Iris pigment epithelial cell (primary cell): ENCODE measurements at places on chromosomes 7 and 10.

- no peak for DNase-seq
Measured at GRCh38 chr10:106716381-106716780, 448.1 kb downstream of the SORCS1 start.

- DNase-seq, result peak; percentile 78
Measured at GRCh38 chr7:155206318-155207020, 91.2 kb upstream of the INSIG1 start.

- no peak for DNase-seq
Measured at GRCh38 chr7:32890793-32891042, 842 bp downstream of the KBTBD2 start.

DNA sequence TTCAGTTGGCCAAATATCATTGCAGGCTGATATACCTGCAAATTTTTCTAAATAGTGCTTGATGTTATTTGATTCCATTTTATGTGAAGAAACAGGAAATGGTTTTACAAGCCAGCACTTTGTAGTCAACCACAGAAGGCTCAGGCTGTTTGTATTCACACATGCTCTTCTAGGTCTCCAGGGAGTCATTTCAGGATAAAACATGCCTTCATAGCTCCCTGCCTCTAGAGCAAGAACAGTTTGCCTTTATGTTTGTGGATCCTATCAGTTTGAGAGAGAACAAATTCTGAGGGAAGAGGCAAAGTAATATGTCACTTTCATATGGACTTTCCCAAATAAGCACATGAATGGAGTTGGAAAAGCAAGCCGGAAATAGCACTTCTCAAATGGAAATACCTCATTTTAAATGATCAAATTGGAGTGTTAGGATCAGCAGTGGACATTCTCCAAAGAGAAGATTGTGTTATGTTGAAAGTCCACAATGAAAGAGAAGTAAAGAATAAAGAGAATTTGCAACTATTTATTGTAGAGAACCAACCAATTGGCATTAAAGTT is 277.6 kb downstream of the KCND2 start:
- peak; percentile 55 for DNase-seq

DNA sequence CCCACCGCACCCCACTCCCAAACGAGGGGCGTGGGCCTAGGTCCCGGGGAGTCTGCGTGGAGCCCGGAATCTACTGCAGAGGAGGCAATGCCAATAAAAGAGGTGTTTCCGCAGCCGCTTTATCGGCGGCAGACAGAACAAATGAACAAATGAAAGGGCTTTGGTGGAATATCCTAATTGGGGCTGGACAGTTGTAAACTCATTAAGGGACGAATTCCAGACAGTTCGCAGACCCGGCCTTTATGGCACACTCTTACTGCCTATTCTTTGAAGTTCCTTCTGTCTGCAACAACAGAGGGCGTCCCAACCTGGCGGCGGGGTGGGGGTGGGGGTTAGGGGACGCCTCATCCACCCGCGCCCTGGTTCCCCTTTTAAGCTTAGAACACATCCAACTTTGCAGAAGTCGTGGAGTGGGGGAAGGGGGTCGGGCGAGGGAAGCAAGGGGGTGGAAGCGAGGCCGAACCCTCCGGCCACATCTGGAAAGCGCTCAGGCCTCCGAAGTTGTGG is 4.1 kb downstream of the HOXA9 start:
- DNase-seq, result no peak

DNA sequence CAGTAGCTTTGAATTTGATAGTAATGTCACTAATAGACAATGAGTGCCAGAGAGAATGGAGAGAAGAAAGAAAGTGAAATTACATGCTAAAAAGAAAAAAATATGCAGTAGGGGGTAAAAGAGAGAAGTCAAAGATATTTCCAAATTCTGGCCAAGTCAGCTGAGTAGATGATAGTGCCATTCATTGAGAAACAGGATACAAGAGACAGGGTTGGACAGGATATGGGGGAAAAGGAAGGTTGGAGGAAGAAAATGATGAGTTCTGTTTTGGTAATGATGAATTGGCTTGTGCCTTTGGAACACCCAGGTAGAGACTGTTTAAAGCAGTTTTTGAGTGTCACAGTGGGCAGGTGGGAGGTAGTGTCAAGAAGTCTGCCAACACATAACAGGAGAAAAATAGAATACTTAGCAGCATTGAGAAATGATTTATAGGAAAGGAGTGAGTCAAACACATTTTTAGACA is 78.3 kb downstream of the LRRC17 start:
- no peak for DNase-seq

GRCh38 chr10:122307669-122308416 is 36.7 kb downstream of the BTBD16 start:
- DNase-seq, result peak; percentile 94

DNA sequence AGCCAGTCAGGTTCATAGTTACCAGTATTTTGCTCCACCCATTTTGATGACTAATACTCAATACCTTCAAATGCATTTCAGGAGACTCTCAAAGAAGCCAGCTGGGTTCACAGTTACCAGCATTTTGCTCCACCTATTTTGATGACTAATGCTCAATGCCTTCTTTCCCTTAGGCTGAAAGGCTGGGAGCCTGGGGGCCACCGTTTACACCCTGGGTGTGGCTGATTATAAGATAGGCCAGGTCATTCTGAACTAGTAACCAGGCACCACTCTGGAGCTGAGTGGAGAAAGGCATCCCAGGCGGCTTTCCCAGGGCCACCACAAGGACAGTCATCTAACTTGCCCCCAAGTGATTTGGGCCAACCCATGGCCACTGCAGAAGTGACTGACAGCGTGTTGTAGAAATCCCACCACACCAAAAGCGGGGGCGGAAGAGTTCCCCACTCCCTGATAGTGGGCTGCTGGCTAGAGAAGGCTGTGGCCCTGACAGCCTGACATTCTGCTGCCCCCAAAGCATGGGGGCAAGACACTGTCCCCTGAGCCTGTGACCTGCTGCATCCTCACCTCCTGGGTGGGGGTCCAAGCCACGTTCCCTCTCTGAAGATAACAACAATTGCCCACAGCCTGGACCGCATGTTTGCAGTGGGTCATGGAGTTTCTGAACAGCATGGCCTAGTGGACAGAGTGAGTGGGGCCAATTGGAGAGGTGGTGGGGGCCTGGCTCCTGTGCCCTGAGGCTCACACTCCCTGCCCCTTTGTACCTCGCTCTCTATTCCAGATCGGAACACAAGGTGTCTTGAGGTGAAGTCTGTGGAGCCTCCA is 23.0 kb upstream of the ZNF488 start:
- peak; percentile 83 for DNase-seq

DNA sequence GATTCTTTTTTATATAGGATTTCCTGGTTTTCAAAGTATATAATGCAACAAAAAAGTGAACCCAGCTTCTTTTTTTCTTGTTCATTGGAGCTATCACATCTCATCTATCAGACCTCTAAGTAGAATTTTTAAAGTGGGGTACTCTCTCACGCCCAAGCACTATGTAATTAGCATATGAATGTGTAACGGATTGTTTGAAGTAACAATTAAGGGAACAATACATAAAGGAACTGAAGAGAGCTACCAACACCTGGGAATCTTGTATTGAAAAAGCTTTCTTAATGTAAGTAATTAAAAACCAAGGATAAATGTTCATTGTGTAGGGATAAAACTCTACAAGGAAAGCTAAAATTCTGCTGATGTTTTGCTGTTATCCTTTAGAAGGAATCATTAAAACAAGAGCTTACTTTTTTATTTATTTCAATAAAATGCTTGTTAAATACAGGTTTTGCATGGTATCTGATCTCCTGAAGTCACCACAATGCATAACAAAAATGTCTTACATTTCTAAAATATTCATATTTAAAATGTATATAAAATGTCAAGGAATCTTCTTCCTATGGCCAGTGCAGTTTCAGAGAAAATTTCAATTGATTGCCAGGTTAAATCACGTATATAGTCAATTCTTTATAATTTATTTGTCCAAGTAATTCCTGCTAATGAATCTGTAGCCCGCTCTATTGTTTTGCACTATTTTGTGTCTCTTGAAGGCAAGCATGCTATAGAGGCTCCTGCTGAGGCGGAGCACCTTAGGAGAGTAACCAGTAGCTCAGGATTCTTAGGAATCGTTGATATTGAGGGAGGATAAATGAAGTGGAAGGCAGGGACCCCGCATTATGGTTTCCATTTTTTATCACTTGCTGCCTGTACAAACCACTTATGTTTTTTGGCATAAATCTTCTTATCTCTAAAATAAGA is 51.6 kb downstream of the PTPRZ1 start:
- DNase-seq, result no peak

DNA sequence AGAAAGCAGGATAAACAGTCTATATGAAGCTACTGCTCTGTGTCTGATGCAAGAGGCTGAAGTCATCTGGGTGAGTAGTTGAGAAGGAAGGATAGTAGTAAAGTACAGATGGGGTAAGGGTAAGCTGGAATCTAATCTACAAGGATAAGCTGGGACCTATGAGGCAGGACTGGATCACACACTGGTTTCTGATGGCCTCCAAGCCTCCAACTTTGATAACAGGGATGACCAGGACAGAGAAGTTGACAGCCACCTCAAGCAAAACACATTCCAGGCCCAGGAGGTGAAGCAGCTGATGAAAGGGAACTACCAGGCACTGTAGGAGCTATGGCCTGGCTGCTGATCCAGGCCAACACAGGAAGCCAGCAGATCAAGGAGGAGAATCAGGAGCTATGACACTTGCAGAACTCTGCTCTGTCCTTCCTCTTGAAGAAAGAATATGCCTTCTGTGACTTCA is 278.1 kb upstream of the TMEM229A start:
- no peak for DNase-seq

DNA sequence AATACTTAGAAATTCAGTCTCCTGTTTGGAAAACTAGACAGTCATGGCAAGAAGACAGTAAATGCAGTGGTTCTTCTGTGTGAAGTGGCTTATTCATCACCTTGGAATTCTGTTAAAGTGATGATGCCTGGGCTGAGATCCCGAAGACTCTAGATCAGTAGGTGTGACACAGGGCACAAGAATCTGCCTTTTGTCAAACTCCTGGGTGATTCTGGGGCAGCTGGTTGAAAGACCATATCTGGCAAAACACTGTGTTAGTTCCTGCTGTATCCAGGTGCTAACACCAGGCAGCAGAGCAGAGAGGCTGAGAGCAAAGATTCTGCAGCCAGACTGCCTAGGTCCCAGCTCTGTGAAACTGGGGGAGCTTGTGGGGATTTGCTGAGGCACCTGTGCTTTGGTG is 26.5 kb downstream of the MRC1 start:
- peak; percentile 80 for DNase-seq

DNA sequence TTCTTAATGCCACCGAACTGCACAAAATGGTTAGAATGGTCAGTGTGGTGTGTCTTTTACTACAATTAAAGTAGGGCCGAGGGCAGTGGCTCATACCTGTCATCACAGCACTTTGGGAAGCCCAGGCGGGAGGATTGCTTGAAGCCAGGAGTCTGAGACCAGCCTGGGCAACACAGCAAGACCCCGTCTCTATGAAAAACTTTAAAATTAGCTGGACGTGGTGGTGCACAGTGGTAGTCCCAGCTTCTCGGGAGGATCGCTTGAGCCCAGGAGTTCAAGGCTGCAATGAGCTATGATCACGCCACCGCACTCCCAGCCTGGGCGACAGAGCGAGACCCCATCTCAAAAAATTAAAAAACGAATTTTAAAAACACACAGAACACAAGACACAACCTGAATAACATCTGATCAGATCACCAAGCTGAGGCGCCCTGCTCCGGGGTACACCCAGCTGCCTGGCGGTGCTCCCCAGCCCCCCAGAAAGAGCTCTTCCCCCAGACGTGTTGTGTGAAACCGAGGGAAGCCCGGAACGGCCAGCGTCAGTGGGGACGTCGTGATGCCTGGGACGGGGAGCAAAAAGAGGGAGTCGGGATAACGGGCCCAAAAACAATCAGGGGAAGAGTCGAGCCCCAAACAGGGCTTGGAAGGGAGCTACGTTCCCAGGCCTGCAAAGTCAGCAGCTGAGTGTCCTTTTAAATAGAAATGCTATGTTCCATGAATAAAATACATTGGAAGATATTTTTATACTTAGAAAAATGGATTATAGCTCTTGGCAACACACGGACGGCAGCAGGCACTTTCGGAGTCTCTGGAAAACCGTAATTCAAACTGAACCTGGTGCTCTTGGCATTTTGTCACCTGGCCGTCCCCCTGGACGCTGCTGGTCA is 80.7 kb upstream of the PDGFA start:
- no peak for DNase-seq

- DNase-seq, result no peak
Measured at GRCh38 chr7:48183370-48183743, 12.1 kb downstream of the ABCA13 start.

- DNase-seq, result no peak
Measured at GRCh38 chr7:120966961-120967360, 16.4 kb downstream of the ING3 start.

- DNase-seq, result peak; percentile 39
Measured at GRCh38 chr7:94133460-94133859, 129.3 kb upstream of the BET1 start.

GRCh38 chr7:139776486-139777132 is 1.2 kb downstream of the HIPK2 start:
- DNase-seq, result peak; percentile 61

DNA sequence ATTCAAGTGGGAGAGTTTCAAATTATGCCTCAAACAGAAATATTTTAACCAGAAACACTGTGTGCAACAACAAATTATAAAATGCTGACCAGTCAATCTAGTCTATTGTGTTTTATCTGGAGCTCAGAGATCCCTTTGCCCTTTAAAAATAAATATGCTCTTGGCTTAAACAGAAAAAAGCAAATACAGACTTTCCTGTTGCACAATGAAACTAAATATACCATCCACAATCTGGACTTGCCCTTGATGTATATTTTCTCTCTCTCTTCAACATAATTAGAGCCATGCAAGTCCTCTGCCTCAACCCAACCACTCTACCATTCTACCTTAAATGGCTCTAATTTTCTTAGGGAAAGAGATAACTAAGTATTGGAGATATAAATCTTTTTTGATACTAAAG is 34.9 kb downstream of the ASAH2 start:
- no peak for DNase-seq
